AML-193 (cell line): ENCODE measurements at places on chromosomes 7 and 10.

- DNase-seq: no peak
Measured at GRCh38 chr7:134482858-134483257, 24.0 kb upstream of the AKR1B1 start.

DNA sequence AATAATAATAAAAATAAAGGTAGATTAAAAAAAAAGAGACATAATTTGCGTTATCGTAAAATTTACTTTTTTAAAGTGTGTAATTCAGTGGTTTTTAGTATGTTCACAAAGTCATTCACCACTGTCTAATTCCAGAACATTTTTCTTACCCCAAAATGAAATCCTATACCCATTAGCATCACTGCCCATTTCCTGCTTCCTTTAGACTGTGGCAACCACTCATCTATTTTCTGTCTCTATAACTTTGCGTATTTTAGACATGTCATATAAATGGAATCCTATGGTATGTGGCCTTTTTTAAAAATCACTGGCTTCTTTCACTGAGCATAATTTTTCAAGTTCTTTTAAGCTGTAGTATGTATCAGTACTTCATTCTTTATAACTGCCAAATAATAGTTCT lies 53.6 kb downstream of the KAT6B start:
- DNase-seq: no peak

DNA sequence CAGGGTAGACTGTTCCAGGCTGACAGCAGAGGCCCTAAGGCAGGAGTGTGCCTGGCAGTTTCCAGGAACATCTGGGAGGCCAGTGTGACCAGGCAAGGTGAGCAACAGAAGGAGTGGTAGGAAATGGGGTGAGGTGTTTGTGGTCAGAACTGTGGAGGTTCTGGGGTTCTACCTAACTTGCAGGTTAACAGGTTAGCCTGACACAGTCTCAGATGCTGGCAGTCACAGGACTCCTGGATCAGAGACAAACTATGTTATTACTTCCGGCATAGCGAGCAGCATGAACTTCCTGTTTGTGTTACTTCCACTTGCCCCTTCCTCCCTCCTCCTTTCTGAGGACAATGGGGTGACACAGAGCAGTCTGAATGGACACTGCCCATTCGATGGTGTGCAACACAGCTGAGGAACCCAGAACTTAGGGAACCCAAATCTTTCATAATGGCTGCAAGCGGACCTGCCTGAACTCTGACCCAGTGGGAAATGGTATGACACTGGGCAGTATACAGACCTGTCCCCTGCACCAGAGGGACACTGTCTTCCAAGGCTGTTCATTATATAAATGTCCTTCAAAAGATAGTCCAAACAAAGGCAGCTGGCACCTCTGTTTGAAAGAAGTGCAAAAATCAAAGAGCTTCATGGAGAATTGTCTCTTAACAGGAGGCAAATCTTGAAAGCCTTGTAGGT lies 3.9 kb upstream of the SAR1A start:
- peak; percentile 54 for DNase-seq

DNA sequence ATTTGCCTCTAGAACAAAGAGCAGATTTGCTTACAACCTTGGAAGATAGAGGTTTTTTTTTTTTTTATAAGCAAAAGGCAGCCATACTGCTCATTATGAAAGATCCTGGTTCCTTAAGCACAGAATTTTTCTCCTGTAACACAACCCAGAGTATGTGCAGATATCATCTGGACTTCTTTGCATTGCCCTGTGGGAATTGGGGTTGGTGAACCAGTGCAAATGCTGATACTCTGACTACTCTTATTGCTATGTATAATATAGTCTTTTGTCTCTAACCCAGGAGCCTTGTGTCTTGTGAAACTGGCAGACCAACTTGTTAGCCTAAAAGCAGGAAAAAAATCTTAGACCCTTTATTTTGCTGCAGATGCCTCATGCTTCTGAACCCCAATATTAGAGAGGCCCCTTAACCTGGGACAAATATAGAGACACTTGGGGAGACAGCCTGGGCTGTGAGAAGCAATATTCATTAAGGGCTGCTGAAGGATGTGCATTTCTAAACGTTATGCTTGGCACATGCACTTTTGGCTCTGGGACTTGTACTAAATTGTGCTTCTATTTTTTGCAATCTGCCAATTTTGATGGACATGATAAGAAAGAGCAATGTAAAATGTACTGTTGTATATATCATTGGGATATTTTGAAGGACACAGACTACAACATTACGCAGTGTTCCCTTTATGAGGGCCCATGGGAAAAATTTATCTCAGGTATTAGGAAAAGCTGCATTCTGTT lies 78.9 kb downstream of the ANLN start:
- no peak for DNase-seq

DNA sequence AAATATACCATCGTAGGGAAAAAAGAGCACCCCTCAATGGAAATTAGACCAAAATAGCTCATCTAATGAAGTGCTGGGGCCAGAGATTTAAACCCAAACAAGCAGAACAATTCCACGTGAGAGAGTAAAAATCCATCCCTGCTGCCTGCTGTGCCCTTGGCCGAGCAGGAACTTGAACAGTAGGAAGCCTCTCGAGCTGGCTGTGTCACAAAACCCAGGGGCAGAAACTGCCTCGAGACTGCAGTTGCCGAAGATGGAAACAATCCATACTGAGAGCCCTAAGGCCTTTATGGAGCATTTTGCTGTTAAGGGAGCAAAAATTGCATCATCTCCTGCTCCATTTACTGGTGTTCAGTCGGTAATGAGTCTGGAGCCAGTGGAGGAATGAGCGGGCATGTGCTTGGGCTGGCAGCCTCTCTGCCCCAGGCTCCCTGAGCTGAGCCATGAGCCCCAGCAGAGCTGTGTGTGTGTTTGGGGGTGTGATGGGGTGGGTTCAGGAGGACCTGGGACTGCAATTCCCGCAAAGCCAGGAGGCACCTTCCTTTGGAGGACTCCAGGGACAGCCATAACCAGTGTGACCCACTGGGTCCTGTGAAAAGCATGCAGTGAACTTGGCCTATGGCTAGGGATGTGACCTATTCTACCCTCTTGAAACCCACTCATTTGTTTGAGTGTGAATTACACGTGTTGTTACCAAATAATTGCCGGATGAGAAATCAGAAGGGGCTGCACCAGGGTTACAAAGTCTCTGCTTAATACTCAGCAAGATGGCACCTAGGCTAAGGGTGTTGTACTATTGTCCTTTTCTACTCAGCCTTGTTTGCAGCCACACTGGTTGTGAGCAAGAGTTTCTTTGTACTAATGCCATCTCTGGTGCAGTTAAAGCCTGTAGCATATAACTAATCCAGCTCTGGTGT lies 58.3 kb downstream of the CDHR3 start:
- no peak for DNase-seq

GRCh38 chr10:84945791-84946190 lies 617.4 kb downstream of the CCSER2 start:
- no peak for DNase-seq

- no peak for DNase-seq
Measured at GRCh38 chr7:27172823-27173510, 1.2 kb downstream of the HOXA10 start.

- DNase-seq: no peak
Measured at GRCh38 chr10:96721207-96721572, 876 bp upstream of the PIK3AP1 start.

DNA sequence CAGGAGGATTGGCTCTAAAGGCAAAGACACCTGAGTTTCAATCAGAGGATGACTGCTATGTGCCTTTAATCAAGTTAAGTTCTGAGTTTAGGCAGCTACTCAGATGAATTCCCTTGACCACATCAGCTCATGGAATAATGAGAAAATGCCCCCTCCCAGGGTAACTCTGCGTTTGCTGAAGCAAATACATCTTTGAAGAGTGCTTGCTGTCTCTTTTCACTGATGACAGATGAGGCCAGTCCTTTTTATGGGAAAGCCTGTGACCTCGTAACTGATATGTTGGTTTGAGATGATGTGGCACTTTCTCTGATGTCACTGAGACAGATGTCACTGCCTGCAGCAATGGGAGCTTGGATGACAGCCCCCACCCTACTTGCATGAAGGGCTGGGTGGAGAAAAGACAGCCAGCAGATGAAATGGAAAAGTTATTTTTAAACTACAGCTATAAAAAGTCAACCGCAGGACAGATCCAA lies 43.7 kb upstream of the DGKI start:
- DNase-seq: no peak

- no peak for DNase-seq
Measured at GRCh38 chr7:42736931-42737330, 174.9 kb downstream of the C7orf25 start.

- DNase-seq: no peak
Measured at GRCh38 chr10:114724716-114725106, 66.6 kb upstream of the ABLIM1 start.

DNA sequence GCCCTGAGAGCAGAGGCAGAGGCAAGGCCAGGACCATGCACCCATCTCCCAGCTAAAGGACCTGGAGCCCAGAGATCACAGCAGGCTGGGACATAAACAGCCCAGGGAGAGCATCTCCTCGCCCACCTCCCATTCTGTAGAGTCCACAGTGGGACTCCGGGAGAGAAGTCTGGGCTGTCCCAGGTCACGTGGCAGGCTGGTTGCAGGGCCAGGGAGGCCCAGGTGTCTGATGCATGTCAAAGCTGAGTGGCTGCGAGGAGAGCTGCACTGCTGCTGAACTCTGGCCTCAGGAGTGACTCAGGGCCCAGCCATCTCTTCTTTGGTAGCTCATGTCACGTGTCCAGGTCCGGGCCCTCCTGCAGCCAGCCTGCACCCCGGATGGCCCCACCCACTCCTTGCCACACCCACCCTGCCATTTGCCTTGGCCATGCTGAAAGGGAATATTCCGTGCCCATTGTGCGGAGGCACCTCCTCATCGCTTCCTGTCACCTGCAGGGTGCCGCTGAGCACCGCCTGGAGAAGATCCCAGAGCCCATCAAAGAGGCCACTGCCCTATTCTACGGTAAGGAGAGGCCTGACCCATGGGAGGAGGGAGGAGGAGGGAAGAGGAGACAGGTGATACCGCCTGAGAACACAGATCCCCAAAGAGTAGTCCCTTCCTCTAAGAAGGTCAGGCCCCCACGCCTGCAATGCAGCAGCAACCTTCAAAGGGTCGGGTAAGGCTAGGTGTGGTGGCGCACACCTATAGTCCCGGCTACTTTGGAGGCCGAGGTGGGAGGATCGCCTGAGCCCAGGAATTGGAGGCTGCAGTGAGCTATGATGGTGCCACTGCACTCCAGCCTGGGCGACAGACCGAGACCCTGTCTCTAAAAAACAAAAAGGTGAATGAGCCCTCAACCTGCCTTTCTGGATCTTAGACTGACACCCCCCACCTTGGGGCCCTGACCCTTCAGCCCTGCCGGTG lies 12.6 kb upstream of the SH2B2 start:
- no peak for DNase-seq

- no peak for DNase-seq
Measured at GRCh38 chr10:33073641-33074415, 115.8 kb upstream of the ITGB1 start.

GRCh38 chr10:17453373-17454091 lies 863 bp downstream of the ST8SIA6 start:
- DNase-seq: no peak

- no peak for DNase-seq
Measured at GRCh38 chr7:8128449-8129317, 133.3 kb downstream of the ICA1 start.

GRCh38 chr7:27179503-27180430 lies 5.3 kb downstream of the HOXA11 start:
- DNase-seq: peak; percentile 12

DNA sequence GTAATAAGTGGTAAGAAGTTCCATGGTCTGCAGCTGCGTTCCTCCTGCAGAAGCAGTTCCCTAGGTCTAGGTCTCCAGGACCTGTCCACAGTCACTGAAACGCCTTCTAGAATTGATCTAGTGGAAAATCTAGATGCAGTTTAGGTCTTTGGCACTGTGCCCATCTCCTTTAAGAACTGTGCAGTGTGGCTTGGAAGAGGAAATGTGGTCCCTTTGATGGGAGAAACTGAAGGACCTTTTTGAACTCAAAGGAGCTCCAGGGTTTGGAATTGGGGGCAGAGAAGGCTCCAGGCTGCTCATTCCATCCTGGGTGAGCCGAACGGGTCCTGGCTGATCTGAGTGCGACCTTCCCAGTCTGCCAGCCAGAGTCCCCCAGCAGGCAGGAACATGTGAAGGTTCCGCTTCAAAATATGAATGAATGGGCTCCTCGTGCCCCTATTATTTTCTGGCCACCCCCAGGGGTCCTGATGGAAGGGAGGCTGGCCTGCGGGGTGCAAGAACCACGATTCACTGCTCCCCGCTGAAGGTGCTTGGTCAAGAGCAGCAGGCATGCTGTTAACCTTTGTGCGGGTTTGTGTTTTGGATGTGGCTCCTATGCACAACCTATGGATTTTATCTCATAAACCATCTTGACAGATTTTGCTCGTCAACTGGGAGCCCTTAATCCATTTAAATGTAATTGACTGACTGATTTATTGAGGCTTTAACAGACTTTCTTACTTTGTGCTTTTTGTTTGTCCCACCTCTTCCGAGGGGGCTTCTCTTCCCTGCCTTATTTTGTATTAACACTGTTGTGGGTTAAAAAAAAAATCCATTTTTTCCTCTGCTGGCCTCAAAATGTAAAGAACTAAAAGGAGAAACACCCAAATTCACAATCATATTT lies 36.7 kb downstream of the ZNF467 start:
- no peak for DNase-seq

GRCh38 chr7:79734181-79734580 lies 280.7 kb upstream of the MAGI2 start:
- DNase-seq: no peak

- peak; percentile 58 for DNase-seq
Measured at GRCh38 chr10:14325325-14325955, 5.3 kb downstream of the FRMD4A start.

GRCh38 chr10:107585630-107586029 lies 421.1 kb upstream of the SORCS1 start:
- no peak for DNase-seq

GRCh38 chr7:101373812-101374614 lies 11.3 kb downstream of the COL26A1 start:
- DNase-seq: no peak

GRCh38 chr7:26117142-26117807 lies 34.7 kb upstream of the NFE2L3 start:
- no peak for DNase-seq

- peak; percentile 72 for DNase-seq
Measured at GRCh38 chr7:85573844-85574243, 387.0 kb upstream of the SEMA3D start.
